Activated CD4-positive, alpha-beta T cell treated with anti-CD3 and anti-CD28 coated beads, Interleukin-2, Interleukin-6, amounts not matched to agents 100 ng/mL and 50 ng/mL, durations not matched to agents 16 hours and 8 hours (primary cell): ENCODE measurements at places on chromosomes 3 and 15.
A peak's percentile ranks its signal among the peaks of the same experiment; 100 is the strongest.

DNA sequence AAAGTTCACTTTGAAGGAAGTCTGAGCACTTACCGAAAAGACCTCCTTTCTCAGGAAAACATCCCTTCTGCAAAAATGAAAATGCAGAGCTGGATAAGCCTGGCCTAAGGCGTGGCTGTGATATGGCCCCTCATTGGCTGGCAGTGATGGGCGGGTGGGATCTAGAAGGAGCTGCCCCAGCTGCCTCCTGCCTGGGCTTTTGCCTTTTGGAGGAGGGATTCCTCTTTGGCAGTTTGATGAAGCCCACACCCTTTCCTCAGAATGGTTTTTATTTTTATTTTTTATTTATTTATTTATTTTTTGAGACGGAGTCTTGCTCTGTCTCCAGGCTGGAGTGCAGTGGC lies 4.0 kb upstream of the DZIP1L start:
- DNase-seq = no peak

DNA sequence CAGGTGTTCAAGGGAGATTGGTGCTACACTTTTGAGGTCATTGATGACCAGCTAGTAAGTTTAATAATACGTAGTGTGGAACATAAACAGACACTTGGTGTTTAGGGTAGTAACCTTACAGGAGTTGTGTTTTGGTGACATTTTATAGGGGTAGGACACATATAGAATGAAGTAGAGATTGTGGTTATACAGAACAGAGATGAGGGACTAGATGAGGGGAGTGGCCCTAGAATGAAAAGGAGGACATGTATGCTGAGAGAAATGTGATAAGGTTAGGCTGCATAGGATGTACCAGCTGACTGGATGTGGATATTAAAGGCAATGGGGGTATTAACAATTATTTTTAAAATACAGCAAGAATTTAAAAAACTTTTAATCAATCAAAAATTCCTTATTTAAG lies 8.0 kb downstream of the MBNL1 start:
- DNase-seq = no peak

DNA sequence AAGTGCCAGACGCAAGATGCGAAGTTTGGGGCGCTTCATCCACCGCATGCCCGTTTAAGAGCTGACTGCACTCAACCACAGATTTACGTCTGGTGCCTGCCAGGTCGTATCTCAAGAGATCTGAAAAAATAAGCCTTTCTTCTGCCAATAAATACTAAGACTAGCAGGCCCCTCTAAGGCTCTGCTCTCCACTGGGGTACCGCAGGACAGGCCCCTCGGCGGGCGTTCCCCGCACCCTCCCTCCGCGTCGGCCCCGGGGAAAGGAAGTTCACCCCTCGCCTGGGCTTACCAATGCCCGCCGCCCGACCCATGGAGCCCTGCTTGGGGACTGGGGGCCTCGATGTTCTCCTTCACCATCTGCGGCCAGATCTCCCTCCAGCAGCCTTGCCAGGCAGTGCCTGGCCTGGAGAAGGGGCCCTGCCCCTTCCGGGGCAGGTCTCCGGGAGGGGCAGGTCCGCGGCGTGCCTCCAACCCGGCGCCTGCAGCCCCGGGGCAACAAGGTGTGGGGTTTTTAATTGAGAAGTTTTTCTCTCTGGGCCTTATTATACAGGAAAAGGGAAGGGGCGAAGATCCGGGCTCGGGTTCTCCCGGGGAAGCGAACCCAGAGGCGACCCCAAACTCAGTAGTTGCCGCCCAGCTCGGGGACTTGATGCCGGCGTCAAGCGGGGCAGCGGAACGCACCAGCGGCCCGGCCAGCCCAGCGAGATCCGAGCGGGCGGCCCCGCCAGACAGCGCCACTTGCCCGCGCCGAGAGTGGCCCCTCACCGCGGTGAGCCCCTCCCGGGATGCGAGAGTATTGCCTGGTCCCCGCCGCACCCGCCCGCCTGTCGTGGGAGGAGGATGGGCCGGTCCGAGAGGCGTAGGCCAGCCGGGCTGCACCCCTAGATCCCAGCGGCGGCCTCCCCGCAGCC lies 735 bp downstream of the GOLGA8B start:
- peak; percentile 70 for DNase-seq

GRCh38 chr3:121232309-121233225 lies 313.2 kb downstream of the POLQ start:
- no peak for DNase-seq

- DNase-seq = no peak
Measured at GRCh38 chr3:120443626-120444123, 7.1 kb downstream of the FSTL1 start.

DNA sequence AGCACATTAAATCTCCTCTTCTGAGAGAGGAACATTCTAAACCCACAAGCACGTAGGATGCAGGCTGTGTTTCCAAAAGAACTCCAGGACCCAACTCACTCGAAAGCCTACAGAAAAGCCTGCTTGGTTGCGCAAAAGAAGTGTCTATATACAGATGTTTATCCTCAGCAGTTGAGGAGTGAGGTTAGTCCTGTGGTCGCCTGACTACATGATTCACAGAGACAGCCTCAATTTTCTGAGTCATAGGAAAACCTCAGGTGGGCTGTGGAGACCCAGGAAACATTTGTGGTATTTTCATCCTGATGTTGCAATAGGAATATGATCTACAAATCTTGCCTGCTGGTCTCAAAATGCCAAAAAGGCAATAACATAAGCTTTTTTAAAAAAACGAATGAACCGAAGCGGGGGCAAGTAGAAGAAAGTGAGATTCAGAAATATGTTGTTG lies 183.8 kb upstream of the THRB start:
- peak; percentile 79 for DNase-seq

- DNase-seq = no peak
Measured at GRCh38 chr15:54387799-54388198, 409.6 kb downstream of the UNC13C start.

GRCh38 chr3:17044855-17045254 lies 160.1 kb downstream of the PLCL2 start:
- DNase-seq = peak; percentile 33

DNA sequence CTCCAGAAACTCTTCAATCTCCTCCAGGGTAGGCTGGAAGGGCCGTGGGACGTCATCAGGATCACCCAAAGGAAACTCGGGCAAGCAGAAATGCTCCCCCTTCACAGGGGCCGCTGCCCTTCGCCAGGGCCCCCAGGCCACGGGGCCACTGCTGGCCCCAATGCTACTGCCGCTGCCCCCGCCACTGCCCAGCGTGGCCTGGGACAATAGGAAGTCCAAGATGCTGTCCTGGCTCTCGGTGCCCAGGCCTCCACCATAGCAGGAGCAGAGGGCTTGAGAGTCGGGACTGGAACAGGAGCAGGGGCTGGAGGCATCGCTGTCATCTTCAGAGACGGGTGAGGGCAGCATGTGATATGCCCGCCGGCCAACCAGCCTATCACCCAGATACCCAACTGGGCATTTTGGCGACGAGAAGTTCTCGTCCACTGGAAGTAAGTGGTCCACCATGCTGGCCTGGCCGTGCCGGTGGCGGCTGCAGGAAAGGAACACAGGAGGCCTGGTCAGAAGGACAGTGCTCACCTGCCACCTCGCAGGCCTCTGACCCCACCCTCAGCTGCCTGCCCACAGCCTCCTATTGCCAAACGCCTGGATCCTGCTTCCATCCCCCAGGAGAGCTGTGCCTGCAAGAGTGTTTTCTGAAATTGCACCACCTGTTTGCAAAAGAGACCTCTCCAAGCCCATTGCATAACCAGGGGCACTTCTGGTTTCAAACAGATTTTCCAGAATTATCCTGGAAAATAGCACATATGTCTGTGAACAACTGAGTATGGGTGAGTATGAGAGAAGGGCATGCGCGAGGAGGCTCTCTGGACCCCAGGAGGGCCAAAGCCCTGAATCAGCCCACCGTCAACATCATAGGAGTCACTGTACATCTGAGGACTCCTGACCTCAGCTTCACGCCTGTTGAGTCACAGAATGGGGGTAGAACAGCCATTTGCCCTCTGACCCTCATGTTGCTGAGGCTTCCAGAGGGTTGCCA lies 4.4 kb downstream of the KLF15 start:
- DNase-seq = no peak
